ENCODE measurements at places on chromosomes 4 and X.

GRCh38 chr4:24091639-24092233 is 201.9 kb upstream of the PPARGC1A start:
- DNase-seq, result no peak

DNA sequence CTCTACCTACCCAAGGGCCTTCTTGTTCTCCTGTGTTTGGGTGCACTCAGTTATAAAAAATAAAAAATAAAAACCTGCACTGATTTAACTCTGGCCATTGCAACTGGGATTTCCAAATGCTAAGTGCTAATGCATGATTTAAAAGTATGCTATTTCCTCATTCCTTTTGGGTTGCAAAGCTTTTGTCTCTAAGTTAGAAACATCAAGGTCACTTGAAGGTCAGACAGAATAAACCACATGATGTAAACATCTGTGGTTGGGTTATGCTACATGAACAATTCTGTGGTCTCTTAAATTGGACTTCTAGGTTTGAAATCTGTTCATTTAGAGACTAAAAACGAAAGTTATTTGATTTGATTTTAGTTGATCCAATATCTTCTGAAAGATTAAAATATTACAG is 1547.4 kb upstream of the TENM3 start:
- no peak for DNase-seq

GRCh38 chrX:39320165-39320564 is 518.9 kb downstream of the MID1IP1 start:
- no peak for DNase-seq

DNA sequence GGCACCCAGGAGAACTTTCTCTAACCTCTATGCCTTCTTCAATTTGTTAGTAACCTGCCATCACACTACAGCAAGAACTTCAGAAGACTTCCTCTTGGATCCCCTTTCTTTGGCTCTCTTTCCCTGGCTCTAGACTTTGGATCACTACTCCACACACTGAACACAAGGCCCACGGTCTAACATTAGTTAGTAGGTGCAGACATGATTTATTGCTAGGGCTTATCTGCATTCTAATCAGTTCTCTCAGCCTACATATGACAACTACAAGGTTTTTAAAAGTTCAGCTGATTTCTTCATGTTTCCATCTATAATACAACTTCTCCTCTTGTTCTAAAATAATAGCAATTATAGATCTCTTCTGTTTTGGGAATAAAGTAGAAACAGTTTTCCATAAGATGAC is 209.1 kb upstream of the ANXA10 start:
- no peak for DNase-seq

GRCh38 chrX:97766501-97767095 is 882.9 kb downstream of the RPA4 start:
- DNase-seq, result no peak
